ENCODE measurements at places on chromosomes 11 and 22.

- DNase-seq, result peak; percentile 31
Measured at GRCh38 chr22:29946220-29946619, 63.2 kb downstream of the MTMR3 start.

GRCh38 chr11:44942029-44942955 is 8.4 kb downstream of the TP53I11 start:
- no peak for DNase-seq

GRCh38 chr11:109998921-109999320 is 94.3 kb upstream of the ZC3H12C start:
- DNase-seq, result no peak

- DNase-seq, result no peak
Measured at GRCh38 chr11:74069146-74070046, 60.5 kb upstream of the UCP3 start.

DNA sequence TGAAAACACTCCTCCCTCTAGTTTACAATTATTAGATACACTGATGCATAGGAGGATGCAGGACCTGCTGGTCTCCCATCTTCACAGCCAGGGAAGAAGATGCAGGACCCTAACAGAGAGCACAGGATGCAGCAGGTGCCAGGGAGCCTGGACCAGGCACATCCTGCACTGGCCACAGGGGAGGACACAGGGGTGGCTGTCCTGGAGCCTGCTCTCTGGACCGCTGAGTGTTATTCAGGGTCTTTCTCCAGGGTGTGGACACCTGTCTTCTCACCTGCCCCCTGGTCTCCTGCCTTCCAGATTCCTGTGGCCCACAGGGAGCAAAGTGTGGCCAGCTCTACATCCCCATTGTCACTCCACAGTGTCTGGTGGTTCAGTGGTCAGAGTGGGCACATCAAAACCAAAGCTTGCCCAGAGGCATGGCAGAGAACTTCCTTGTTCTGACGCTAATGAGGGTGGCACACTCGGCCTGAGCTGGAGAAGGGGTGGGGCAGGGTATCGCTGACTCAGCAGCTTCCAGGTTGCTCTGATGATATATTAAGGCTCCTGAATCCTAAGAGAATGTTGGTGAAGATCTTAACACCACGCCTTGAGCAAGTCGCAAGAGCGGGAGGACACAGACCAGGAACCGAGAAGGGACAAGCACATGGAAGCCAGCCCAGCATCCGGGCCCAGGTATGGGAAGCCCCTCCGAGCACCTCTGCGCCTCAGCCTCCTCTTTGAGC is at the start of gene APOBEC3A:
Gene APOBEC3A (plus strand): TSS at position 564 of the 725 bp plus-strand sequence. CDS start 83 bp downstream, at position 647.
- DNase-seq, result peak; percentile 82

DNA sequence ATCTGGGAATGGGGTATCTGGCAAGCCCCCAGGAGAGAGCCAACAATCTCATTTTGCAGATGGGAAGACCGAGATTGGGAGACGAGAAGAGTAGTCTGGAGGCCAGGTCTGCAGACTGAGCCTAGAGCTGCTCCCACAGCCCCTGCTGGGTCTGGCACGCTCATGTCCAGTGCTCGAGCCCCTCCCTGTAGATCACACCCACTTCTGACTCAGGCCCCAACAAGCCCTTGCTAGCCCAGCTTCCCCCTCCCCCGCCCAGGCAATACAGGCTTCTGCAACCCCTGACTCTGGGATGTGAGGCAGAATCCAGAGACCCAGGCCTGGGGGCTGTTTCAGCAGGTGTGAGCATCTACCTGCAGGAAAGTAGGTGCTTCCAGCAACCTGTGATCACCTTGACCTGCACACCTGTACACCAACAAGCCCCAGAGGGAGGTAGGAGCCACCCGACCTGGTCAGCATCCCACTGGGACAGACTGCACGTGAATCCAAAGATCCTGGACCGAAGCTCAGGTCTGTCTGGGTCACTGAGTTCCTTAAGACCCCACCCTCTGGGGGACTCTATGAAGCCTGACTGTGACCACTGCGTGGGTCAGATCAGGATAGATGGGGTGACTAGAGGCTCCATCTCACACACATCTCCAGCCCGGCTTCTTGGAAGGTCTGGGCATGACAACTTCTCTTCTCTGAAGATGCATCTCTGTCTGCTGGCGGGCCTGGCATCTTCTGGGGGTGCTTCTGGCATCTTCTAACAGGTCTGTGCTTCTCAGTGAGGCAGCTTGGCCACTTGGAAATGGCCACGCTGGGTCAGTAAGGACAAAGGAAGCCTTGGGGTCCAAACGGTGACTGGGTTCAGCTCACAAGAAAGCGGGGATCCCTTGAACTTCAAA is 29.3 kb downstream of the LINC01488 start:
- no peak for DNase-seq

DNA sequence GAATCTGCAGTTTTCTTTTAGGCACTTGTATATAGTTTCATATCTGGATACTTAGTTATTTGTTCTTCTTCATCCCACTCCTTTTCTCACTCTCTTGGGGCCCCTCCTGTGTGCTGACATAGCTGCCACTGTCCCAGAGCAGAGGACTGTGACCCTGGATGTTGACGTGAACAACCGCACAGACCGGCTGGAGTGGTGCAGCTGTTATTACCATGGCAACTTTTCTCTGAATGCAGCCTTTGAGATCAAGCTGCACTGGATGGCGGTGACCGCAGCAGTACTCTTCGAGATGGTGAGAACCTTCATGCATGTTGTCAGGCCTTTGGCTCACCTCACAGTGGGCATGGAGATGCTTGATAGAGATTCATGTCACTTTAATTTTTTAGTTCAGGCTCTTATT is 50.9 kb upstream of the YWHAH start:
- DNase-seq, result no peak

- DNase-seq, result no peak
Measured at GRCh38 chr22:44622147-44622427, 79.9 kb upstream of the PRR5 start.

Data from hematopoietic multipotent progenitor cell treated with erythropoietin and hydrocortisone succinate and interleukin-3 and kit ligand, for 17 days (in vitro differentiated cells).